Hippocampal formation (tissue), 2 donors: ENCODE measurements at places on chromosomes 1 and 21.
A peak's percentile ranks its signal among the peaks of the same experiment; 100 is the strongest.

DNA sequence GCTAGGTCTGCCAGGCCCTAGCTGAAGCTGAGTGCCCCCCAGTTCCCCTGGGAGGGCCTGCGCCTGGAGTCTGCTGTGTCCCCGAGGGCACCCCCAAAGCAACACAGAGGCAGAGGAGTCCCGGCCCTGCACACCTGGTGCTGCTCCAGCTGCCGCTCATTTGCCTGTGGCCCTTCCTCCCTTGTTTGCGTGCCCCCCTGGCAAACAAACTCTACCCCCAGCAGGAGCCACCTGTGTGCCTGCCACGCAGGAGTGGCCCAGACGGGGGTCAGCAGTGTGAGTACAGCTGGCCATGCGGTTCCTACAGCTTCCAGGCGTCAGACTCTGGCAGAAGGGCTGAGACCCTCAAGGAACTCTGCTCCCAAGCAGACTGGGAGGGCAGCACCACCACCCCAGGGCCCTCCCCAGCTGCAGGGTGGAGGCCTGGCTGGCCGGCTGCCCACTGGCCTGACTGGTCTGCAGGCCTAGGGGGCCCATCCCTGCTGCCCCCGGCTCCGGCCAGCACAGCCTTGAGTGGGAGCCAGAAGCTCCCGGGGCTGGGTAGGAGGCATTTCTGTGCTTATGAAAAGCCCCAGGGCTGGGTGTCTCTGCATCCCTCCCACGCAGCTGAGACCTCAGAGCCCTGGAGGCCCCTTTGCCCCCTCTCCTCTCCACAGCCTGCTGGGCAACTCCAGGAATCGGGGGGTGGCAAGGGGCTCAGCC, 563 bp upstream of the TAS1R3 start:
- no peak for DNase-seq

DNA sequence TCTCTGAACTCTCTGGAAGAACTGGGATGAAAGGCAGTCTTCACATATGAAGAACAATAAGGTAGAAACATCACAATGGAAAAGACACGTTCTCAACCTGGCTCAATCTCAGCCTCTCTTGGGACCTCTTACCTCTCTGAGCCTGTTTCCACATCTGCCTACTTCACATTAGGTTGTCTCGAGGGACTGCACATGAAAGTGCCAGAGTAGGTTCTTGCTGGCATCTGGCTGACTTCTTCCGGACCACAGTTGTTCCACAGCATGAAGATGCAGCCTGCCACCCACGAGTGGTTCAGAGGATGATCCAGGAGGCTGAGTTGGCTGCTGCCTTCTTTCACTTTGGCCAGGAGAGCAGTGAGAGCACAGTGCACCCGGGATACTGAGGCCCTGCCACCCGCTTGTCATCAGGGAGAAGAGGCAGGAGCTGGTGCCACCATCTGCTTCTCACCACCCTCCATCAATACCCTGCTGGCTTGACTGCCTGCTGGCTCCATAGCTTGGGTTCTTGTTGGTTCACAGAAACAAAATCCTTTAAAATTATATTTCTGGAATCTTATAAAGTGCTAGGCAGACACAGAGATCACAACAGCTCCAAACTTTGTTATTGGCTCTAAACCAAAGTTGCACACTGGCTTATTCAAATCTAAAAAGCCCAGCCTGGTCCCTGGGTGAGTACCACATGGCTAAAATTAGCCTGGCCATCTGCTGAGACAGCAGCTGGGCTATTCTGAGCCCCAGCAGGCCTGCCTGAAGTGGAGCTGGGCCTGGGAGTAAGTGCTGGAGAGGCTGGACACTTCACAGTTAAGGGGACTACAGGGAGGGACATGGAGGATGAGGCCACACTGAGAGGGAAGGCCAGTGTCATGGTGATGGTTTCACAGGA, 46.9 kb upstream of the LIN9 start:
- DNase-seq: peak; percentile 19

- DNase-seq: no peak
These were observed 97.4 kb upstream of the DUSP10 start for GRCh38 chr1:221839321-221839720.

DNA sequence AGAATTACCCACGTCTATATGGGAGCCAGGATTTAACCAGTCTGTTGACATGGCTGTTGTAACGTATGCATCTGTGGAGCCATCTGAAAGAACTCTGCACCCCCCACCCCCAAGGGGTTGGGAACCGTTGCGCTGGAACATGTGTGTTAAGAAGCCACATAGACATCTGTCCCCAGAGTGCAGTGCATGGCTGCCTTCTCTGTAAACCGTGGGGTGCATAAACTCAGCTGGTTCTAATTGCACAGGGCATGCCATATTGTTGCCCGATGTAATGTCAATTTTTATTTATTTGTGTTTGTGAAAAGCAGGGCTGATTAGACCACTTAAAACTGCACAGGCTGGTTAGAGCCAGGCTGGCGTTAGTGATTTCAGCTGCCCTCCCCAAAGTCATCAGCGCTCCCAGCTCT, 70.1 kb upstream of the ROR1 start:
- no peak for DNase-seq

GRCh38 chr1:37123276-37124115, 89.2 kb upstream of the GRIK3 start:
- no peak for DNase-seq

GRCh38 chr1:234715252-234716014, 105.5 kb upstream of the IRF2BP2 start:
- DNase-seq: no peak

DNA sequence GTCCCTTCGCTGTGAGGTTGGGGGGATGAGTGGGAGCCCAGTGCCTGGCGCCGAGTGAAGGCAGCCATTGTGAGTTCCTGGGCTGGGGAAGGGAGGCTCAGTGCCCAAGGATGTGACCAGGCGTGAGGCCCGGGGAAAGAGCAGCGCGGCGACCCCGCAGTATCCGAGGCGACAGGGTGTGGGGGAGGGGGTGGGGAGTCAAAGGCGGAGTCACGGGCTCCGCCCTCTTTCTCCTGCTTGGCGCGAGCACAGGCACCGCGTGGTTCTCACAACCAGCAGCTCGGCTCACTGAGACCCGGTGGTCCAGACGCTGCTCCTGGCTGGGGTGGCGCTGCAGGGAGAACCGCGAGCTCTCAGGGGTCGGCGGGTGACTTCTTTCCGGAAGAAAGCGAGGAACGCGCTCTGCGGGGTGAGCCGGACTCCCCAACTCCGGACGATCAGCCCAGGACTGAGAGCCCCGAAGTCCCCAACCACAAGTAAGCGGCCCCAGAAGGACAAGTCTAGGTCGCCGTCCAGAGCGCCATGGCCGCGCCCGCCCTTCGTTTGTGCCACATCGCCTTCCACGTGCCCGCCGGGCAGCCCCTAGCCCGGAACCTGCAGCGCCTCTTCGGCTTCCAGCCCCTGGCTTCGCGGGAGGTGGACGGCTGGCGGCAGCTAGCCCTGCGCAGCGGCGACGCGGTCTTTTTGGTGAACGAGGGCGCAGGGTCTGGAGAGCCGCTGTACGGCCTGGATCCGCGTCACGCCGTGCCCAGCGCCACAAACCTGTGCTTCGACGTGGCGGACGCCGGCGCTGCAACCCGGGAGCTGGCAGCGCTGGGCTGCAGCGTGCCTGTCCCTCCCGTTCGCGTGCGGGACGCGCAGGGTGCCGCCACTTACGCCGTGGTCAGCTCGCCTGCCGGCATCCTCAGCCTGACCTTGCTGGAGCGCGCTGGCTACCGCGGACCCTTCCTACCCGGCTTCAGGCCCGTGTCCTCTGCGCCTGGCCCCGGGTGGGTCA, at the start of gene HPDL:
Gene HPDL (plus strand): TSS at position 269 of the 997 bp plus-strand sequence. CDS start 254 bp downstream, at position 523.
- peak; percentile 77 for DNase-seq

- DNase-seq: no peak
These were observed 519.2 kb downstream of the KIF26B start for GRCh38 chr1:245673881-245674414.

DNA sequence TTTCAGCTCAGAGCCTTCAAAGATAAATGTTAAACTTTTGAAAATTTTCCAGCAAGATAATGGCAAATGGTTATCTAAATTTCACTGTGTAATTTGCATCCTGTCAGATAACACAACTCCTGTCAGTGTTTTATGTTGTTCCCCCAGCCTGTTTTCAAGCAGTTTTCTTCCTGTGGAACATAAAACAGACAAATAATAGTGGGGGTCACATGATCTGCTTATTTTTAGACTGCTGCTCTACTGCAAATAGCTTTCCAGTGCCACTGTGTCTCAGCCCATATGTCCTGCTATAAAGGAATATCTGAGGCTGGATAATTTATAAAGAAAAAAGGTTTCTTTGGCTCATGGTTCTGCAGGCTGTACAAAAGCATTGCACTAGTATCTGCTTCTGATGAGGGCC, 32.2 kb downstream of the FMO3 start:
- no peak for DNase-seq

- DNase-seq: peak; percentile 82
These were observed at the start of gene MRPL39 for GRCh38 chr21:25607151-25608043. TSS of gene MRPL39 (minus strand) at chr21:25607481. CDS start at chr21:25607475, 6 bp downstream.

DNA sequence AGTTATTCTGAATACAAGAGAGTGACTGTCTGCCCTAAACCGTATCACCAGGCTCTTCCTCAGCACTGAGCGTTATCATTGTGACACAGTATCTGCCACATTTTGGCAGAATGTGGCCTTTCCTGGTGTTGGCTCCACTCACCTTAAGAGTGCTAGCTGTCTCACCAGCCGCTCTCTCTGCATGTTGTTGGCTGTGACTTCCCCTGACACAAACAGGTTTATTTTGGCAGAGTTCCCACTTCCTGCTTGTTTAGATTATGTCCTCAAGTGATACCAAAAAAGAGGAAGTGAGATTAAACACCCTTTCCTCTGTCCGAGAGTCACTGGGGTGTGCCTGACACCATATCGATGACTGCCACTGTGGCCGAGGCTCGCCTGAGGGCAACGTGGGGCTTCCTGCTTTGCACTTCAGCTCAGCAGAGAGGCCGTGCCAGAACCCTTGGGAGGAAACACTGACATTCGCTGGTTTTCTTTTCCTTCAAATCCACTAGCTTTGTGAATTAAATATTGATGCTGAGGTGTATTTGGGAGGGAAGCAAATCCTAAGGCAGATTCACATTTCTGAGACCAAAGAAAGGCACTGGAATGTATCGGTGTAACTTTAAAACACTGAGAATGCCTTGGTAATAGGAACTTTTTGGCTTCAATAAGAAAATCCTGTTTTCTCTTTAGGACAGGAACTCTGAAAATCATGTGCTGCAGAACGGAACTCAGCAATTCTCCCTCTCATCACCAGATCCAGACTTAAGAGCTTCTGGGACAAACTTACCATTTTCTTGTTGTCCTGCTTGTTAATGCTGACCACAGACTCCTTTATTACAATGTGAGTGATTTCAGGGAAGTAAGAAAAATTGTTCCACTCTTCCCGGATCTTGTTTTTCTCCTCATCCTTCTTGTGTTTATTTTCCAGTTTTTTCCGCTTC, 102.1 kb downstream of the JAK1 start:
- no peak for DNase-seq

DNA sequence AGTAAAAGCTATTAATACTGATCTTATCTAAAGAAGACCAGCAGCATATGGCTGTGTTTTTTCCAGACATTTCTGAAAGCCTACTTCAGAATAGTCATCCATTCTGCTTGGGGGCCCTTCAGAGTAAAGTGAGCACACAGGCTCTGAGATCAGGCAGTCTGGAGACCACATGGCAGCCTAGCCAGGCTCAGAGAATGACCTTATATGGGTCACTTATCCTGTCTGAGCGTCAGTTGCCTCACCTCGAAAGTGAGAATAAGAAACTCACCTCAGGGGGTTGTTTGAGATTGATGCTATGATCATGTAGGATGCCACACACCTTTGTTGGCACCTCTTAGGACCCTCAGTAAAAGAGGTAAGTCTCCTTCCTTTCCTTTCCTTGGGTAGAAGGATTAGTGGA, 270.4 kb downstream of the GRIK1 start:
- no peak for DNase-seq

- peak; percentile 5 for DNase-seq
These were observed 34.6 kb upstream of the TLR5 start for GRCh38 chr1:223177681-223178080.

DNA sequence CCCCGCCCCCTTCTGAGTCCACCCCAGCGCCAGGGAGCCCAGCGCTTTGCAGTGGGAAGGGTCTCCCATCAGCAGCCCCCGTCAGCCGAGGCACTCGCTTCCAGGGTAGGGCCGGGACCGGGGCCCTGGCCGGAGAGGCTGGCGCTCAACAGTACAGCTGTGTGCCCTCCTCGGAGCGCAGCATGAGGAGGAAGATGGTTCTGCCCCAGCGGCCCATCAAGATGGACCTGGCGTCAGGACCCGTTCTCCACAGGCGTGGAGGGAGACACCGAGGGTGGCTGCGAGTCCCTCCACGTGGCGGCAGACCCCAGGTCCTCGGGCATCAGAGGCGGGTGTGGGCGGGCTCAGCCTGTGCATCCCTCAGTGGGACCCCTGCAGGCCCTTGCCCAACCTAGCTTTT, 54.3 kb downstream of the MORN1 start:
- DNase-seq: no peak

DNA sequence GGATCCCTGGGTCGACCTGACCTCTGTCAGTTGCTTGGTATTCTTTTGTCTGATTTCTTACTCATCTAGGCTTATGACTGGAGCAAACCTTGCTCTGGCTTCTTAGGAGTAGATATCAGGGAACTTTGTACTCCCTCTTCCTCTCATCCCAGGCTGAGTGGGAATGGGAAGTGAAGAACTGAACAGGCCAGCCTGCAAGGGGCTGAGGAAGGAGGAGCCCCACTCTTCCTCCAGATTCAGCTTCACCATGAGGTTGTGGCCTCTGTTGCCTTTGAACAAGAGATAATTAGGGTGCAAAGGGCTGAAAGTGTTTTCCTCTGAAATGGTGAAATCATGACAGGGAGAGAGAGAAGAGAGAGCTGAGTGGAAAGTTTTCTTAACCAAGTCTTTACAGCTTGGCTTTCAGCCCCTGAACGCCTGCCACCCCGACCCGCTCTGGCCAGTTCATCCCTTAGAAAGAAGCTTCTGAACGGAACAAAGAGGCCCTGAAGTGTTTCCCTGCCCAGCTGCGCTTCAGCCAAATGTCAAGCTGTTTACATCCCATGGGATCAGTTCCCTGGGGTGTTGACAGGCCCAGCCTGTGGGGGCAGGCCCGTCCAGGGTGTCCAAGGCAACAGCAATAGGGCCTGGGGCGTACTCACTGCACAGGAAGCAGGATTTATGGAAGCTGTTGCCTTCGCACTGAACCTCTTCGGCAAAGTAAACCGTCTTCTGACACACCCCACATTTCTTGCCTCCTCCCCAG, 11.2 kb downstream of the CSRP1 start:
- DNase-seq: peak; percentile 90

DNA sequence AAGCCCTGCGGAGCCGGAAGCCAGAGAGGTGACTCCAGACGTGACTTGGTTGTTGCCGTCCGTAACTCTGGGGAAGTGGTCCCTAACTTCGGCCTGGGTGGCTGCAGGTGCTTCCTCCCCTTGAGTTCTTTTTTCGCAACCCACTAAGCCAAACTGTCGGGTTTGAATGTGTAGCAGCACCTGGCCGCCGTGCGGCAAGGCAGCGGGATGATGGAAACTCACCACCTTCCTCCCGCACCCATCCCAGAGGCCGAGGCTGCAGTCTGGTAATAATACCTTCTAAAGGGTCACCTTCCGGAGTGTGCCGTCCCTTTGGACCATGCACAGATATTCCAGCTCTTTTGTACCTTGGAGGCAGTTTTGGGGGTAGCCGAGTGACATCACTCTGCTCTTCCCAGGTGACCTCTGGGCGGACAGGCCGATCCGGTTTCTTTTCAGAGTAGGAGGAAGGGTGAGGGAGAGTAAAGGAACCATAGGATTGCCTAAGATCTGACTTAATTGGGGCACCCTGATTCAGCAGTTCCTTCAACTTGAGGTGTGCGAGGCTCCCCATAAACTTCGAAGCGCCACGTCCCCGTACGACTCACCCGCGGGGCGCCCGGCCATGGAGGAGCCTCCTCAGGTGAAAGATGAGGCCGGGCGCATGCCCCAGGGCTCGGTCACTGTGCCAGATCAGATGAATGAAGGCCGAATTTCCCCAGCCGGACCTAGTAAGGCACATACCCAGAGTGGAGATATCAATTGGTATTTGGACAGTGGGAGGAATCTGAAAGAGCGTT, 1.0 kb downstream of the KCNK1 start:
- no peak for DNase-seq

GRCh38 chr1:20685099-20685662, 24.0 kb upstream of the DDOST start:
- no peak for DNase-seq
